Activated CD8-positive, alpha-beta memory T cell treated with anti-CD3 and anti-CD28 coated beads, Interleukin-2, amount 10 ng/mL, durations not matched to agents 7 days and 5 days (primary cell): ENCODE measurements at places on chromosomes 3 and 15.

DNA sequence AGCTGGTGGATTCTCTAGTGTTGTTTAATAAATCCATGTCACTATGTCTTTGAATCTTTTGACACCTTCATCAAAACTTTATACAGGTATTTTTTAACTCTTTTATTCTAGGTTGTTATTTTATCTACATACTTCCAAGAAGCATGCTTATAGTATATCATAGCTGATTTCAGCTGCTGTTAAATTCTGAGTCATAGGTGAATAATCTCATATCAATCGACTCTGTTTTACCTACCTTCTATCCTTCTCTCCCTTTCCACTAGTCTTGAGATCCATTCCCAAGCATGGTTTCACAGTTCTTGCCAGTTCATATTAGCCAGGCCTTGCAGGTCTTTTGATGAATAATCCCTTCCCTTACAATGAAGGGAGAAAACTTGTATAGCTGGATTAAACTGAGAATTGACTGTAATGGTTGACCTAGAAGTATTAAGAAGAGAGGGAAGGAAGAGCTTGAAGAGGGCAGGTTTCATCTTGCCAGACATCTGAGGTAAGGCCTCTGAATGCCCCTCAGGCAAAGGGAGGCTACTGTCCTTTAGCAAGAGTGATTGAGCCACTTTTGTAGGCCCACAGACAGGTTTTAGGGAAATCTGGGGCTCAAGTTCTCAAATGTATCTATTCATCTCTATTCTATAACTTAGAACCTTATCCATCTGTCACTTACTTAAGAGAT is 146.4 kb downstream of the EPHA6 start:
- no peaks in the 10 kb centered on the region for H3K4me1 ChIP-seq
- no peaks in the 10 kb centered on the region for H3K27me3 ChIP-seq
- no peaks in the 10 kb centered on the region for H3K36me3 ChIP-seq
- H3K27ac ChIP-seq = no peak overlapping the region

GRCh38 chr15:84886211-84886983 is 1.9 kb downstream of the SLC28A1 start:
- no peaks in the 10 kb centered on the region for H3K36me3 ChIP-seq
- no peak overlapping the region for H3K27ac ChIP-seq
- H3K4me1 ChIP-seq = no peaks in the 10 kb centered on the region
- no peak for DNase-seq
- no peak overlapping the region for H3K4me3 ChIP-seq

DNA sequence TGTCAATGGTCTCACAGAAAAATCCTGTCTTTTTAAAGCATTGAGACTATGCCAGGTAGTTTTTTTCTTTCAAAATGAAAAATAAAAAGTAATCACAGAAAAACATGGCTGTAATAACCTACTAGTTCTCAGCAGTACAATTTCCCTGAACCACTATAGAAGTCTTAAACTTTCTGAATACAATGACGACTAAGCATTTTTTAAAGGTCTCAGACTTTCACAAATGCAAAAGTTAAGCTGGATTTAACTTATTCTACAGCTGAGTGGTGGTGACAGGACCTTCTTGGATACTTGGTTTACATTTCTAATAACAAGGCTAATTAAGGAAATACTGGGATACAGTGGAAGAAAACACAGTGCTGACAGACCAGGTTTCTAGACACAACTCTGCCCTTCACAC is 81.8 kb downstream of the CBLB start:
- H3K27me3 ChIP-seq = no peaks in the 10 kb centered on the region
- H3K4me3 ChIP-seq = no peak overlapping the region
- peaks cover 38% of the 10 kb centered on the region for H3K36me3 ChIP-seq

- H3K27ac ChIP-seq = no peak overlapping the region
- peaks cover 7% of the 10 kb centered on the region for H3K36me3 ChIP-seq
- H3K4me1 ChIP-seq = peaks cover 15% of the 10 kb centered on the region
- H3K27me3 ChIP-seq = no peaks in the 10 kb centered on the region
- no peak for DNase-seq
Measured at GRCh38 chr15:75460646-75461045, 9.2 kb upstream of the SIN3A start.

DNA sequence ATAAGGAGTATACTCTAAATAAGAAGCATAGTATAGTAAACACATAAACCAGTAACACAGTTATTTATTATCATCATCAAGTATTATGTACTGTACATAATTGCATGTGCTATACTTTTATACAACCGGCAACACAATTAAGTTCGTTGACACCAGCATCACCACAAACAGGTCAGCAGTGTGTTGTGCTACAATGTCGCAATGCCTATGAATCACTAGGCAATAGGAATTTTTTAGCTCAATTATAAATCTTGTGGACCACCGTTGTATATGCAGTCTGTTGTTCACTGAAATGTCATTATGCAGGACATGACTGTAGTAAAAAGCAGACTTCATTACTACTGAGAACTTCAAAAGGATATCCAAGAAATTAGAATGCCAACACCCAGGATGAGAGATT is 177.0 kb downstream of the PDCD6IP start:
- no peak overlapping the region for H3K4me3 ChIP-seq
- DNase-seq = no peak
- H3K27ac ChIP-seq = no peak overlapping the region

DNA sequence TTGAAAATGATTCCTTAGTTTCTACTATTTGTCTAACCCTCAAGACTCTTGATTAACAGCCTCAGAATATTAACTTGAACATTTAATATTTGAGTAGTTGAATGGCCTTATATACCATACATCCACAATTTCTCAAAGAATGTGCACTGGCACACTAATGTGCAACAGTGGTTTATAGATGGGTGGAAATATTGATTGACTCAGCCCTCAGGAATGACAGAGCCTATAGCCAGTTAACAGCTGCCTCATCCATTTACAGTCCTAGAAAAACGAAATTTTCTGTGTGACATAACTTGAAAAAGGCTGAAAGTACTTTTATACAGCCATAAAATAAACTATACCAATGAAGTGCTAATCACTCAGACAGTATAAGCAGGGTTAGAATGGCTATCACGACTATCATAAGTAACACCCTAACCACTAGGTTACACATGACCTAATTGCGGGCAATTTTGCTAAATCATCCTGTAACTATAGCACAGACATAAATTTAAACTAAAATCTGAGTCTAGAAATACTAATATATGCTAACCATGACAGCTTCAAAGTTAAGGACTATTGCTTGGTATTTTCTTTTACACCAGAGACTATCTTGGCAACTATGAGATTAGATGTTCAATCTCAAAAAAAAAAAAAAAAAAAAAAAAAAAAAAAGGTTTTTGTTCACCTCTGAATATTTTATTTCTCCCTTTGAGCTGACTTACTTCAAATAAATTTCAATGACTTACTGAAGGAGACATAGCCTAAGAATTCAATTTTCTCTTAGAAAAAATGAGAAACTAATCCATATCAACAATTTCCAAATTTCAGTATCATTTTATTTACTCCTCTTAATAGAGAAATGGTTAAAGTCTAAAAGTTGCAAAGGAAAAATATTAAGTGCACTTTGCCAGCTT is 9.3 kb downstream of the SECISBP2L start:
- DNase-seq = no peak
- H3K36me3 ChIP-seq = peaks cover 19% of the 10 kb centered on the region
- no peak overlapping the region for H3K27ac ChIP-seq
- H3K4me1 ChIP-seq = peaks cover 22% of the 10 kb centered on the region
- H3K27me3 ChIP-seq = no peaks in the 10 kb centered on the region

DNA sequence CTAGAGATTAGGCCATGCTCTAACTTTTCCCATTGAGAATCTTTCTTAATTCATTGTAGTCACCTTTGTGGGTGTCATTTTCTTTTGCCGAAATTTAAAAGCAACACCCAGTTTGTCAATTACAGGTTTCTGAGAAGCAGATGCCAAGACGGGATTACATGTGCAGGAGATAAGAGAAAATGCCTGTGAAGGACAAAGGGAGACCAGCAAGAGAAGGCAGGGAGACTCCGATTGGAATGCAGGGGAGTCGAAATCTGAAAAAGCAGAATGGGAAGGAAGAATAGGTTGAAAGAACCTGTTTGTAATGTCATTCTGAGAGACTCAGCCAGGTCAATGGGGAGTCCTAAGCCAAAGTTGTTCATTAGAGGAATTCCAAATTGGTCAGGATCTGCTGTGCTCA is 3.6 kb upstream of the DPH6 start:
- H3K4me1 ChIP-seq = peaks cover 15% of the 10 kb centered on the region
- no peak overlapping the region for H3K27ac ChIP-seq
- no peaks in the 10 kb centered on the region for H3K36me3 ChIP-seq
- no peak for DNase-seq
- no peak overlapping the region for H3K4me3 ChIP-seq
- H3K27me3 ChIP-seq = no peaks in the 10 kb centered on the region

DNA sequence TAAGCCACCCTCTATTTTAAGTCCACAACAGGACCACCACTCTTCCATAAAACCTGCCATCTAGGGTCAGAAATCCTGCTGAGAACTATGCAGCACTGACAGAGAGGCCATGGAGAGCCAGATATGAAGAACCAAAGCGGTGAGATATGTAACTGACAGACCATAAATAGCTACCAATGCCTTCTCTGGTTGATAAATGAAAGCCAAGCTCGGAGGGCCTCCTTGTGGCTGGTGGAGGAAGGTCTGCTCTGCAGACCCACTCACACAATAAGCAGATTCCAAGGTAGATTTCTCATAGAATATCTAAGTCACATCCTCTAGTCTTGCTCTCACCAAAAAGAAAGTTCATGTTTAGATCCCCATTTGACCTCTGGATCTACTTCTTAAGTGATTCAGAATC is 38.9 kb downstream of the RYK start:
- peaks cover 3% of the 10 kb centered on the region for H3K36me3 ChIP-seq
- DNase-seq = no peak
- H3K4me1 ChIP-seq = peaks cover 10% of the 10 kb centered on the region

- H3K4me3 ChIP-seq = no peak overlapping the region
- peaks cover 7% of the 10 kb centered on the region for H3K4me1 ChIP-seq
- H3K36me3 ChIP-seq = peaks cover 2% of the 10 kb centered on the region
- no peak for DNase-seq
- H3K27me3 ChIP-seq = no peaks in the 10 kb centered on the region
Measured at GRCh38 chr3:30508339-30508738, 98.1 kb upstream of the TGFBR2 start.

DNA sequence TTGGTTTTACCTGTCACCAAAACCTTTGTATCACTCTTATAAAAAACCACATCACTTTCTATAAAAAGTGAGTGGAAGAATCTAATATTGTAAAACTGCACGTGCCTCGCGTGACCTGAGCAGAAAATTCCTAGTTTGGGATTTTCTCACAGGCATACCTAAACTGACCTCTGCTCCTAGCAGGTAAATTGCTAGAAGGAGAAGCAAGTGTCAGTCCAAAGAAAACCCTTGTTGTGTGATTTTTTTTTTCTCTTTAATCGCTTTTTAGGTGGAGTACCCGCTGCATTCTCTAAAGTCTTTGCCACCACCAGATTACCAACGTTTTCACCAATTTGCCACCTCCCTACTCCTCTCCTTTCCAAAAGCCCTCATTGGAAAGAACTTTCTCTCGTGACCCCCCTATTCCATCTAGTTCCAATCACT is 534 bp upstream of the UBE2E1 start:
- peaks cover 37% of the 10 kb centered on the region for H3K4me1 ChIP-seq
- H3K27ac ChIP-seq = no peak overlapping the region
- peak overlapping the region; percentile 83 for H3K4me3 ChIP-seq
- H3K27me3 ChIP-seq = peaks cover 38% of the 10 kb centered on the region
- DNase-seq = no peak
- peaks cover 22% of the 10 kb centered on the region for H3K36me3 ChIP-seq

GRCh38 chr15:60722328-60723112 is 243.6 kb upstream of the ICE2 start:
- H3K27me3 ChIP-seq = peaks cover 8% of the 10 kb centered on the region
- peaks cover 3% of the 10 kb centered on the region for H3K36me3 ChIP-seq
- peaks cover 37% of the 10 kb centered on the region for H3K4me1 ChIP-seq
- DNase-seq = no peak
- no peak overlapping the region for H3K4me3 ChIP-seq
- no peak overlapping the region for H3K27ac ChIP-seq

DNA sequence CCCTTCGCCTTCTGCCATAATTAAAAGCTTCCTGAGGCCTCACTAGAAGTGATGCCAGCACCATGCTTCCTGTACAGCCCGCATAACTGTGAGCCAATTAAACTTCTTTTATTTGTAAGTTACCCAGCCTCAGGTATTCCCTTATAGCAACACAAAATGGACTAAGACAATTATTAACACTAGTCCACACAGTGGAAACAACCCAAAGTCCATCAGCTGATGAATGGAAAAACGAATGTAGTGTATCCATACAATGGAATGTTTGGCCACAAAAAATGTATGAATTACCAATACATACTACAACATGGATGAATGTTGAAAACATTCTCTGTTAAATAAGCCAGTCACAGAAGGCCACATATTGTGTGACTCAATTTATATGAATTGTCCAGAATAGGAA is 22.5 kb upstream of the CTXND1 start:
- H3K27ac ChIP-seq = no peak overlapping the region
- H3K4me1 ChIP-seq = no peaks in the 10 kb centered on the region
- no peaks in the 10 kb centered on the region for H3K36me3 ChIP-seq
- no peak overlapping the region for H3K4me3 ChIP-seq
- no peak for DNase-seq

DNA sequence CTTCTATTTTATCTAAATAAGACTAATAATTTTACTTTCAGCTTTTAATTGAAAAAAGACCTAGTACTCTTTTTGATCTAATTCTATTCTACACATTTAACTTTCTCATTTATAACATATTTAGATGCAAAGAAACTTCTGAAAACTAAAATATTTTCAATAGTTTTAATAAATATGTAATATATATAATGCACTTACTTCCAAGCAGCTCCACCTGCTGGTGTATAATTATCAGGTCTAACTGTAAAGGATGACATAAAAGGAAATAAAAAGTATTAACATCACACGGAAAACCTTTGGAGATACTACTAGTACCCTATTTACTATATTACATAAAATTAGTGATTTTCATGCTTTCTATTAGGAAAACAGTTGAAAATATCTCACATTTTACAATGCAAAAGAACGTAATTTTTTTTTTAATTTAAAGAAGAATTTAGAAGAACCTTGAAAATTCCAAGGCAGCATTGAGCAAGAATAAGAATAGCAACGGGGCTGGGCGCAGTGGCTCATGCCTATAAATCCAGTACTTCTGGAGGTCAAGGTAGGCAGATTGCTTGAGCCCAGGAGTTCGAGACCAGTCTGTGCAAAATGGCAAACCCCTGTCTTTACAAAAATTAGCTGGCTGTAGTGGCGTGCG is 10.2 kb downstream of the PLSCR5 start:
- H3K27ac ChIP-seq = no peak overlapping the region
- H3K4me1 ChIP-seq = no peaks in the 10 kb centered on the region
- H3K27me3 ChIP-seq = peaks cover 22% of the 10 kb centered on the region
- no peak for DNase-seq

- no peak overlapping the region for H3K4me3 ChIP-seq
- peaks cover 17% of the 10 kb centered on the region for H3K4me1 ChIP-seq
- H3K27ac ChIP-seq = peak overlapping the region; percentile 52
- no peak for DNase-seq
- H3K27me3 ChIP-seq = no peaks in the 10 kb centered on the region
Measured at GRCh38 chr3:52696830-52697631, 8.6 kb downstream of the GLT8D1 start.

GRCh38 chr15:57122080-57122840 is 203.8 kb downstream of the TCF12 start:
- H3K27ac ChIP-seq = no peak overlapping the region
